Activated T-cell treated with anti-CD3 and anti-CD28 coated beads, Interleukin-2, amount 50 U/mL, for 4 hours (primary cell): ENCODE measurements at places on chromosomes 4 and X.

- no peak for DNase-seq
These were observed 108.0 kb downstream of the SLIT2 start for GRCh38 chr4:20359692-20360091.

DNA sequence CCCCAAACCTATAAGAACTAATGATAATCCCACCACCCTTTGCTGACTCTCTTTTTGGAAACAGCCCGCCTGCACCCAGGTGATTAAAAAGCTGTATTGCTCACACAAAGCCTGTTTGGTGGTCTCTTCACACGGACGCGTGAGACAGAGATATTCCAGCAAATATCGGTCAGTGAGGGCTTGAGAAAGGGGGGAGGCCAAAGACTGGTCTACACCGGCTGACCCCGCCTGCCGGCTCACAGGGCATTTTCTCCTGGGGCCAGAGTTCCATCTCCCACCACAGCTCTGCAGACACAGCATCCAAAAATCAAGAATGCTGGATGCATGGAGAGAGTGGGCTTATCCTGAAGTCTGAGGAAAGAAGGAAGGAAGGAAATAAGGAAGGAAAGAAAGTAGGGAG lies 176.0 kb downstream of the SHOX start:
- no peak for DNase-seq

DNA sequence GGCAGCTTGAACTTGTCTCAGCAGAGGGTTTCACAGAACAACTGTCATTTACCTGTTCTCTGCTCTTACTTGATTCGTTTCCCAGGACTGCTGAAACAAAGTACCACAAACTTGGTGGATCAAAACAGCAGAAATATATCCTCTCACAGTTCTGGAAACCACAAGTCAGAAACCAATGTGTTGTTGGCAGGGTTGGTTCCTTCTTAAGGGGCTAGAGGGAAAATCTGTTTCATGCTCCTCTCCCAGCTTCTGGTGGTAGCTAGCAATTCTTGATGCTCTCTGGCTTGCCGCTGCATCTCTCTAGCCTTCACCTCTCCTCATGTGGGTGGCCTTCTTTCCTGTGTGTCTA lies 4.7 kb downstream of the TLR8 start:
- no peak for DNase-seq

GRCh38 chr4:8594097-8595038 lies 1.8 kb downstream of the CPZ start:
- DNase-seq, result no peak

DNA sequence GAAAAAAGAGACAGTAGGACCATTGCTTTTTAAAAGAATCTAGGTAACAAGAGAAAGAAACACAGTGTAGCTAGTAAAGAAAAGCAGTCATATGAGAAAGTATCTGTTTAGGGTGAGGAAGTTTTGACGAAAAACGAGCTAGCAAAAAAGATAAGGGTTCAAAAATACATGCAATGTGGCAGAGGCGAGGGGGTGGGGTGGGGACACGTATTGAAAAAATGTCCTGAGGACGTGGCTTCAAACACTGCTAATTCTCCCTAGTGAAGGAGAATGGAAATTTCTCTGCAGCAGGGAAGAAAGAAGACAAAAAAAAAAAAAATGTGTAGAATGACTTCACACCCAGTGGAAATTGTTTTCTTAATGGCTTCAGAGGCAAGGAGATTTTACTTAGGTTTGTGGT lies 856.4 kb upstream of the INTU start:
- DNase-seq, result no peak

DNA sequence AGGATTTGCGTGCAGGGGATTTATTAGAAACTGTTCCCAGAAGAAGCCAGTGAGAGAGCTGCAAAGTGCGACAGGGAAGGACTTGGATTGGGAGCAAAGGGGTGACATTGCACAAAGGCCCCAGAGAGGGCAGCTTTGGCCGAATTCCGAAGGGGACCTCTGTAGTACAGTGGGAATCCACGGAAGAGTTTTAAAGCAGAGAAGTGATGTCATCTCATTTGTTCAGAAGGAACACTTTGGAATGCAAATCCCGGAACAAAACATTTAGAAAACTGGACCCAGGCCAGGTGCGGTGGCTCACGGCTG lies 71.7 kb downstream of the FAM184B start:
- no peak for DNase-seq

GRCh38 chr4:23811161-23811560 lies 78.7 kb downstream of the PPARGC1A start:
- no peak for DNase-seq

DNA sequence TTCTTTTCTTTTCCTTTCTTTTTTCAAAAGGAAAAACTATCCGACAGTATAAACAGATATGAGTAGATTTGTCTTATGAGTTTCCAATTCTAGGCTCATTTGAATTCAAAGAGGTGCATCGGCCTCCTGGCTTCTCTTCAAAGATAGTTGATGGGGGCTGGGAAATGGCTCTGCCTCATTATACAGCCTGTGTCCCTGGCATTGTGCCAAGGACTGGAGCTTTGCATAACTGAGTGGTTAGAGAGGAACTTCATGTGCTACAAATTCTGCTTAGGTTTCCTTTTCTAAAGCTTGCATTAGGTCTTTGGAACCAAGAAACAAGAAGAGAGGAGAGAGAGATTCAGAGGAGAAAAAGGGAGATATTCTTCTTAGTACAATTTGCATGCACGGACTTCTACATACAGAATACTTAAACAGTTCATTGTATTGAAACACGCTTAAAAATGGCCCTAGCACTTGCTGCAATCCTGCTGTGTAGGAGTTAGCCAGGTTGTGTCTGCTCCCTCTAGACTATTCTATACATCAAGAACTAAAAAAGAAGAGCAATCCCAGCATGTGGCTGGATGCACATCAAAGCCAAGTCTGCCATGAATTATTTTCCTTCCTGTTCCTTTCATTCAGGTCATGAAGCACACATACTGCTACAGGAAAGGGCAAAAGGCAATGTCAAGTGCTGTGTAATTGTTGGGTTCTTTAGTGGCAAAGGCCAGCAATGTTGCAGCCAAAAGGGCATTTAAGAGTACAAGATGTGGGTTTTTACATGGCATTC lies 70.9 kb downstream of the INTS12 start:
- DNase-seq, result no peak

DNA sequence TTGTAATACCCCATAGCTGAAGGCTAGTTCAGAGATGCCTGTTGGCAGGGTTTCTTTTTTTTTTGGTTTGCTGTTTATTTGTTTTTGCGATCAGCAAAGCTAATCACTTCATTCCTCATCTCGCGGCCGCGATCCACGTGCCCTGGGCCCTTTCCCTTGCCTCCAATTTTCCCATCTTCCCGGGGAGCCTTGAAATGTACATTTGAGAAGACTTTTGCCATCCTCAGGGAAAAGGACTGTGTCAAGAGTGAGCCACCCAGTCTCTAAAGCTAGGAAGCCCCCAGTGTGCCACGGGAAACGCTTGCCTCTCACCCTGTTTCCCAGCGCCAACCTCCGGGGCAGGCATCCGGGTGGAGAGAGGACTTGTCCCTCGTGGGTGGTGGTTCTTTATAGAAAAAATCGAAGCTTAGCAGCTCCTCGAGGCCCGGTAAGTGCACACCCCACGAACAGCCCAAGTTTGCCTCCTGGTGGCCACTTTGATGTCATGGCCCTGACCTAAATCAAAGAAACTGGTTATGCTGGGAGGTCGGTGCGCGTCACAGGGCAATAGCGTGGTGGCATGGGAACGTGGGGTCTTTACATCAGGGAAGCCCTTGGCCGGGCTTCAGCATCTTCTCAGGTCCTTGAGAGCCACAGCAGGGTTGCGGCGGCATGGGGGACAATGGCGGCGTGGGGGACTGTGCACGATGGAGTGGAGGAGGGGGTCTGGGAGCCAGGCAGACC lies 42.0 kb downstream of the MAP7D3 start:
- DNase-seq, result peak; percentile 21

DNA sequence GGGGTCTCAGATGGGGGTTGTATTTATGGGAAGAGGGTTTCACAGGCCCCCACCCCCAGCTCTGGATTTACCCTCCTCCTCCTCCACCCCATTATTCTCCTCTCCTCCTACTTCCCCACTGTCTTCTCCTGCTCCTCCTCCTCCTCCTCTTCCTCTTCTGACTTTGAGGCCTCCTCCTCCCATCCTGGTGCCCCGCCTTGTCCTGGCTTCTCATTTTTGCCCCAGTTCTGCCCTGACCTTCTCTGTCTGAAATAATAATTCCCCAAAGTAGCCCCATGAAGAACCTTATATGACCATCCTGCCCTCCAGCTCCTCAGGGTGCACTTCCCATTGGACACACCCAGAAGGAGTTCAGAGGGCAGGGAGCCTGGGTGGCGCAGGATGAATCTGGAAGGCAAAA lies 351.4 kb upstream of the GATB start:
- DNase-seq, result no peak

GRCh38 chr4:137981277-137981676 lies 260.9 kb downstream of the SLC7A11 start:
- no peak for DNase-seq

- DNase-seq, result no peak
These were observed 6.6 kb downstream of the SYN1 start for GRCh38 chrX:47613082-47613481.

GRCh38 chrX:7117587-7117986 lies 29.9 kb upstream of the STS start:
- DNase-seq, result no peak

DNA sequence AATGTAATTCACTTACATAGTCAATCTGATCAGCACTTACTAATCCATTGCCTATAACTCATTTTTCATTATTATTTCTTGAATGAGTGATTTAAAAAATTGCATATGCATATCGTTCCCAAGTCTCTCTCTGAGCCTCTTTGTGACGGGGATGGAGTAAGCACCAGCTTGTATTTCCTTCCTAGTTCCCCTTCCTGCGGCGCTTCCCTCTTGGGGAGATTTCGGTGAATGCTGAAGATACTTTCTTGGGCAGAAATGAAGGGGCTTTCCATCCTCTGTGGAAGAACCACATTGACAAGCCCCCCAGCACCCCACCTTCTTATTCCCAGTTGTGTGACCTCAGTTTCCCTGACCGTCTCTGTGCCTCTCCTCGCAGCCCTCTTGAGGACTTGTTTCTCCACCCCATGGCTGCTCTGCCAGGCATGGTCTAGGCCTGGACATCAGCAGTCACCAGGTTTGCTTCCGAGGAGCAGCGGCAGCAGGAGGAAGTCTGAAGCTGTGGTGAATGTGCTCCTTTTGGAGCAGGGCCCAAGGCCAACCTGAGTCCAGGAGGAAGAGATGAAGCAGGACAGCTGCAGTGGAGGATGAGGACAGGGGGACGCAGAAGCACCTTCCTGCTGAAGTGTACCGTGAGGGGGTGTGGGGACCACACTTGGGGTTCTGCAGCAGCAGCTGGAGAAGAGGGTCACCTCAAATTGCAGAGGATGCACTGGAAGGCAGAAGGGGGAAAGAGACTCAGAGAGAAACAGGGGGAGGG lies 124.9 kb downstream of the IRF2 start:
- no peak for DNase-seq

GRCh38 chr4:183966371-183966770 lies 61.3 kb downstream of the STOX2 start:
- DNase-seq, result no peak

DNA sequence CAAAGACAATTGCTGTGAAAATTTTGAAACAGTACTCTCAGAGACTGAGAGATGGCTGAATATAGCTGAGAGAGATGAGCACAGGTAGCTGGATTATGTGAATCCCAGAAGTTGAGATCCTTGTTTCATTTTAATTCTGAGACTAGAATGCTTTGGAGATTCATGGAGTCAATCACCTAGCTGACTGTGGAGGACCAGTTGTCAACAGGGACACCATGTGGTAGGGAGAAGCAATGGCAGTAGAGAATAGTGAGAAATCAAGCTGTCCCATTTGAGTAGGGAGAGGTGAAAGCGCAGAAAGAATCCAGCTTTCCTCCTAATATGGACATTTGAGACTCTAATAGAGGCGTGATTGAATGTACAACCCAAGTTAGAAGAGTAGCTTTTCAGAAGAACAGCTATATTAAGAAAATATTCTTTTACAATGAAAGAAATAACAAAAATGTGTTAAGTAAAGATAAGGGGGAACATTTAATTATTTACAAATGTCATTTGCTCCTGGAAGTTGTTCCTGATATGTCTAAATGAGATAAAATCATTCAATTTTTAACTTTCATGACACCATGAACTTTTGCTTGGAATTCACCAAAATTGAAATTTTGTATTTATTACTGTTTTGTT lies 30.3 kb upstream of the GLRB start:
- no peak for DNase-seq

DNA sequence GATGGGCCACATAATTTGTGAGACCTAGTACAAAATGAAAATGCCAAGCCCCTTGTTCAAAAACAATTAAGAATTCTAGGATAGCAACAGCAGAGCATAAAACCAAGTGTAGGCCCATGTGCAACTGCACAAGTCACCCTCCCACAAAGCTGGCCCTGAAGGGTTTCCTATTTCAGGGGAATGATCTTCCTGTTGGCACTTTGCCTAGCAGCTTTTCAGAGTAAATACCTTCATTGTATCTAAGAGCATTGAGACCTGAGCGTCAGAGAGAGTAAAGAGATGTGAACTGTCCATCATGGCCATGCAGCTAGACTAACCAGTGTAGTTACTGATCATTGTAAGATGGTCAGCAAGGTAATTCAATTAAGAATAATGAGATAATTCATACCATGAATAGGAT lies 113.6 kb downstream of the CNKSR2 start:
- DNase-seq, result no peak

DNA sequence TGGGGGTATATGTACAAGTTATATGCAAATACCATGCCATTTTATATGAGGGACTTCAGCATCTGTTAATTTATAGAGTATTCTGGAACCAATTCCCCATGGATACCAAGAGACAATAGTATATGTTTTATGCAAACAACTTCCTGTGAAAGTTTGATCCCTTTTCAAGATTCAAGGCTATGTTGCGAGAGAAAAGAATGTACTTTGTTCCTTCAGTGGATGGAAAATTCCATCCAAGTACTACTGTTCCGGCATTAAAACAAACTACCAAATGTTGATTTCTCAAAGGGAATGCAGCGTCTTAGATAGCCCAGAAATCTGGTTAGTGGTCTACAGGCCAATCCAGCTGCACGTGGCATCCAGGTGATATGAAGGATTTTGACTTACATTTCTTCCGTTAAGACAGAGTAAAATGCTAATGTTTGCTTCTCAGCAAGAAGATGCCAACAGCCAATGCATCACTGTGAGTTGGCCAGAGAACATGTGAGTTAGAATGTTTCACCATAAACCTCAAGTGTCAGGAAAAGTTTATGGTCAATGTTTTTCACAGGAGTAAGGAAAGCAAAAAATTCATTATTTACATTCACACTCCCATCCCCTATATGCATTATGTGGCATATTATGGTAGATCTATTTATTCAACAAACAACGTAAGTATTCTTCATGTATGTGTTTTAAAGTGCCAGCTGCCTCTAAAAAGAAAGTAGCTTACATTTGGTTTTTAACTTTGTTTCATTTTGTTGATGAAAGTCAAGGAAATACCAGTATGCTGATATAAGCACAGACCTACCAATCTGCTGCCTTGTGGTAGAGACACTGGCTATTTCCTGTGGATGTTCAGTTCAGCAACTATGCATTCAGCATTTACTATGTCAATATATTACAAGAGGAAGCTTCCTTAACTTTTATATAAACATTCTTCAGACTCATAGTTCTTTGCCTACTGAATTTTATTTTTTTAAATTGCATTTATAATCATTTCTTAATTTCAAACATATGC lies 44.4 kb downstream of the METTL14 start:
- no peak for DNase-seq

- DNase-seq, result no peak
These were observed 22.2 kb downstream of the PRDM8 start for GRCh38 chr4:80219301-80220025.
